Activated CD8-positive, alpha-beta T cell treated with anti-CD3 and anti-CD28 coated beads for 36 hours (primary cell): ENCODE measurements at places on chromosomes 5 and 9. TPM values are rescaled to one million over a fixed set of nuclear protein-coding genes. Genes with fewer than 3 reads are reported as not detected.
A peak's percentile ranks its signal among the peaks of the same experiment; 100 is the strongest.

DNA sequence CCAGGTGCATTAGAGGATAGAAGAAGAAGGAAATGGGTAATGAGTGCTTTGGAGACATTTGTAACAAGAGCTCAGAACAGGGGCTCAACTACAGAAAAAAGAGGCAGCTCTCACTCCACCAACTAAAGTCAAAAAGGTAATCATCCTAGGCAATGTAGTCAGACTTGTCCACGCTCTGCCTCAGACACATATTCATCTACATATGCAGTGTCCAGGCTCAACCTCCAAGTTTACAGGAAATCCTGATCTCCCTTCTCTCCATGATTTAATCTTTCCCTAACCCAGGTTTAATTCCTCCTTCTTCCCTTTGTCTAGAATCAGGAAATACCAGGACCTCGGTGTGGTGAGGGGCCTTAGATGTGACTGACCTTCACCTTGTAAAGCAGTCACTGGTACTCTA is 65.7 kb upstream of the SELENOP start:
- peaks cover 4% of the 10 kb centered on the region for H3K4me1 ChIP-seq
- no peak overlapping the region for H3K4me3 ChIP-seq
- H3K36me3 ChIP-seq, result no peaks in the 10 kb centered on the region
- DNase-seq, result no peak
- H3K27me3 ChIP-seq, result peaks cover 3% of the 10 kb centered on the region

DNA sequence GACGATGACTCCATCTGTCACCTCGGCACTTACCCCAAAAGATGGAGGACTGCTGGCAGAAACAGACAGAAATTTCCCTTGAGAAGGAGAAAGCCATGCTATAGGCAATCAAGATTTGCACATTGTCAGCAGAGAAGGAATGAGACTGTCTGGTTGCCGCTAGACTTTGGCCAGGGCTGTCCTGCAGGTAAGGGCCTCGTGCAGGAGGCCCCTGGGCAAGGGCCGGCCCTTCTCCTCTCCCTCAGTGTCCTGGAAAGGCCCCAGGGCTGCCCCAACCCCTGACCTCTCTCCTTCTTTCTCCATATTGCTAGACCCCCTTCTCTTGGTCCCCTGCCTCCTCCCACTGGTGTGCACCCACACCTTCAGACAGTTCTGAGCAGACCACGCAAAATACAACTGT is 14.6 kb upstream of the KCNIP1 start:
- H3K4me1 ChIP-seq, result no peaks in the 10 kb centered on the region
- H3K27me3 ChIP-seq, result no peaks in the 10 kb centered on the region
- no peak for DNase-seq
- no peak overlapping the region for H3K4me3 ChIP-seq
- no peaks in the 10 kb centered on the region for H3K36me3 ChIP-seq

DNA sequence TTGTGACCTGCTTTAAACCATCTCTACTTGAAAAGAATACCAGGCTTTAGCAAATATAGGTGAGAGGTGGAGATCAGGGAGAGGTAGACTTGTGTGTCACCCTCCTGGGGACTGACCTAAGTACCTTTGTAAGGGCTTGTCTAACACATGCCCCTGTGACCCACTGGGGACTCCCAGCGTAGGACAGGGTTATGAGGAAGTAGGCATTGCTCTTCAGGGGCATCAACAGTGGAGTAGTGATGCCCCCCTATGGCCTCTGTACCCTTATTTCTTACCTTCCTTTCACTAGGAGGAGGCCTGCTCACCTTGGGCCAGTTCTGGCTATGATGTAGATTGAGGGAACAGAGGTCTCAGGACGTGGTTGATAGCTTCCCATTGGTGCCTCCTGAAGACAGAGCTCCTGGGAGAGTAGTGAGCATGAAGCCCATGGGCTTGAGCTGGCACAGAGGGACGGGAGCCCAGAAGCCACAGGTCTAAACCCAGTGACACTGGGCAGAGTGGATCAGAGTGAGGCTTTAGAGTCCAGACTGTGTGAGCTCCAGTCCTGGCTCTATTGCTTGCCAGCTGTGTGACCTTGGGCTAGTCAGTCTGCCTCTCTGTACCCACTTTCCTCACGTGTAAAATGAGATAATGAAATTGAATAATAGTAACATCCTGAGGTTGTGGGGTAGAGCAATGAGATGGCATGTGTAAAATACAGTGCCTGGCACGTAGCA is 191.7 kb downstream of the AOPEP start:
- no peak overlapping the region for H3K4me3 ChIP-seq
- H3K4me1 ChIP-seq, result no peaks in the 10 kb centered on the region
- peak; percentile 28 for DNase-seq
- H3K36me3 ChIP-seq, result no peaks in the 10 kb centered on the region
- no peaks in the 10 kb centered on the region for H3K27me3 ChIP-seq
- no peak overlapping the region for H3K27ac ChIP-seq

GRCh38 chr5:98604301-98604700 is 169.2 kb upstream of the RGMB start:
- no peak overlapping the region for H3K27ac ChIP-seq
- peaks cover 4% of the 10 kb centered on the region for H3K27me3 ChIP-seq

GRCh38 chr5:514101-514485 is 10.2 kb downstream of the SLC9A3 start:
- peaks cover 17% of the 10 kb centered on the region for H3K27me3 ChIP-seq
- H3K4me3 ChIP-seq, result no peak overlapping the region
- H3K4me1 ChIP-seq, result no peaks in the 10 kb centered on the region
- no peaks in the 10 kb centered on the region for H3K36me3 ChIP-seq

GRCh38 chr9:33742519-33742918 is 52.8 kb upstream of the PRSS3 start:
- no peak overlapping the region for H3K27ac ChIP-seq
- no peaks in the 10 kb centered on the region for H3K36me3 ChIP-seq
- H3K4me1 ChIP-seq, result no peaks in the 10 kb centered on the region

- no peaks in the 10 kb centered on the region for H3K27me3 ChIP-seq
- peak overlapping the region; percentile 96 for H3K27ac ChIP-seq
- peak; percentile 96 for DNase-seq
Observed at GRCh38 chr9:127903557-127904475, 4.4 kb upstream of the ST6GALNAC6 start.

DNA sequence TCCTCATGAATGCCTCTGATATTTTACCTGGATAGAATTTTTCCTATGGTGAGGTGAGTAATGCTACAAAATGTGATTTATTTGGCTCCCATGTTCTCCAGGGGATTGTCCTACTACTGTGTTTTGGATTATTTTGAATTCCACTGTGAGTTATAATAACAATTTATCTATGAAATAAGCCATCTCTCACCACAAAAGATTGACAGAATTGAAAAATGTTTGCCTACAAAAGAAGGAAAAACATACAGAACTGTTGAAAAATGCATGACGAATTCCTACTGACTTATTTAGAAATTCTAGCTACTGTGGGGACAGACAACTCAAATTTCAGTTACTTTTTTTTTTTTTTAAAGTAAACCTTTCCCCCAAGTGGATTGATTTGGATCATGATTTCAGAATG is 463.7 kb upstream of the GRIN3A start:
- no peak overlapping the region for H3K4me3 ChIP-seq
- H3K4me1 ChIP-seq, result no peaks in the 10 kb centered on the region
- DNase-seq, result no peak
- no peak overlapping the region for H3K27ac ChIP-seq
- H3K27me3 ChIP-seq, result no peaks in the 10 kb centered on the region

GRCh38 chr9:14752271-14752670 is 29.7 kb upstream of the CER1 start:
- no peak overlapping the region for H3K27ac ChIP-seq
- no peaks in the 10 kb centered on the region for H3K36me3 ChIP-seq
- H3K4me1 ChIP-seq, result peaks cover 5% of the 10 kb centered on the region
- H3K4me3 ChIP-seq, result no peak overlapping the region
- H3K27me3 ChIP-seq, result peaks cover 14% of the 10 kb centered on the region
- no peak for DNase-seq

DNA sequence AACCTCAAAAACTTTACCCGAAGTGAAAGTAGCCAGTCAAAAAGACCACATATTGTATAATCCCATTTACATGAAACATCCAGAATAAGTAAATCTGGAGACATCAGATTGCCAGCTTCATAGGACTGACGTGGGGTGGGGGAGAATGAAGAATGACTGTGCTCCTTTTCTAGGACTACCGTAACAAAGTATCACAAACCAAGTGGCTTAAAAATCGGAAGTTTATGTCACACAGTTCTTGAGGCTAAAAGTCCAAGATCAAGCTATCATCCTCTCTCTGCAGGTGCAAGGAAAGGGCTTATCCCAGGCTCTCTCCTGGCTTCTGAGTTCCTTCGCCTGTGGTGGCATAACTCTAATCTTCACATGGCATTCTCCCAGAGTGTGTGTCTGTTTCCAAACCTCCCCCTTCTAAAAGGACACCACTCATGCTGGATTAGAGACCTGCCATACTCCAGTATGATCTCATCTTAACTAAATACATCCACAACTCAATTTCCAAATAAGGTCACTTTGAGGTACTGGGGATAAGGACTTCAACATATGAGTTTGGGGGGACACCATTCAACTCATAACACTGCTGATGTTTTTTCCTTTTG is 25.5 kb downstream of the ADAM19 start:
- DNase-seq, result no peak
- H3K27me3 ChIP-seq, result no peaks in the 10 kb centered on the region

DNA sequence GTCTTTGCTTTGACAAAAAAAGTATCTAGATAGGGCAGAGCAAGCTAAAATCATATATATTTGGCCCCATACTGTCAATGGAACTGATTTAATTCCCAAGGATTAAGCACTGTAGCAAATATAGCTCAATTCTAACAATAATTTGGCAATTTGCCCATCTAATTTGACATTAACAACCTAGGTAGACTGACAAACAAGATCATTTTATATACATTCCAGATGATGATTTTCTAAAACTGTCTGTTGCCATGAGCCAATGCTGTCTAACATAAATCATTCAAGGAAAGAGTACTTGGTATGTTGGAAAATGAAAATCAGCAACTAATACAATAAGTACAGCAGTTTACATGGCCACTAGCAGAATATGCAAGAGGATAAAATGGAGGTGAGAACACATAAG is 32.1 kb downstream of the MCTP1 start:
- no peak overlapping the region for H3K4me3 ChIP-seq
- no peaks in the 10 kb centered on the region for H3K36me3 ChIP-seq
- H3K27ac ChIP-seq, result no peak overlapping the region
- H3K27me3 ChIP-seq, result peaks cover 7% of the 10 kb centered on the region

- H3K27me3 ChIP-seq, result no peaks in the 10 kb centered on the region
- no peaks in the 10 kb centered on the region for H3K4me1 ChIP-seq
- peaks cover 6% of the 10 kb centered on the region for H3K36me3 ChIP-seq
Observed at GRCh38 chr9:76161106-76161505, 233.1 kb downstream of the RFK start.

DNA sequence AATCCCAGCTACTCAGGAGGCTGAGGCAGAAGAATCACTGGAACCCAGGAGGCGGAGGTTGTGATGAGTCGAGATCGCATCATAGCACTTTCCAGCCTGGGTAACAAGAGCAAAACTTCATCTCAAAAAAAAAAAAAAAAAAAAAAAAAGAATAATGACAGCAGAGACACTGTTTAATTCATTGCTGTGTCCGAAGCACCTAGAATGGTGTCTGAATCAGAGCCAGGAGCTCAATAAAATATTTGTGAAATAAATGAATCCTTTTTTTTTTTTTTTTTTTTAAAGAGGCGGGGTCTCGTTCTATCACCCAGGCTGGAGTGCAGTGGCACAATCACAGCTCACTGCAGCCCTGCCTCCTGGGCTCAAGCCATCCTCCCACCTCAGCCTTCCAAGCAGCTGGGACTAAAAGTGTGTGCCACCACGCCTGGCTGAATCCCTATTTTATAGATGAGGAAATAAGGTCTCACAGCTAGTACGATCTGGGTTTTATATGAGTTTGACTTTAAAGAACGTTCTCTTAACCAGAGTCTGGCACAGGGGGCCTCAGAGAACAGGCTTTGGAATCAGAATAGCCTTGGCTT is 47.8 kb downstream of the THOC3 start:
- H3K4me3 ChIP-seq, result no peak overlapping the region
- H3K4me1 ChIP-seq, result peaks cover 4% of the 10 kb centered on the region
- H3K27me3 ChIP-seq, result no peaks in the 10 kb centered on the region
- DNase-seq, result no peak

GRCh38 chr5:598564-598890 is 13.6 kb upstream of the CEP72 start:
- peaks cover 3% of the 10 kb centered on the region for H3K4me1 ChIP-seq
- no peak overlapping the region for H3K27ac ChIP-seq
- H3K4me3 ChIP-seq, result no peak overlapping the region
- H3K36me3 ChIP-seq, result no peaks in the 10 kb centered on the region
- no peak for DNase-seq

DNA sequence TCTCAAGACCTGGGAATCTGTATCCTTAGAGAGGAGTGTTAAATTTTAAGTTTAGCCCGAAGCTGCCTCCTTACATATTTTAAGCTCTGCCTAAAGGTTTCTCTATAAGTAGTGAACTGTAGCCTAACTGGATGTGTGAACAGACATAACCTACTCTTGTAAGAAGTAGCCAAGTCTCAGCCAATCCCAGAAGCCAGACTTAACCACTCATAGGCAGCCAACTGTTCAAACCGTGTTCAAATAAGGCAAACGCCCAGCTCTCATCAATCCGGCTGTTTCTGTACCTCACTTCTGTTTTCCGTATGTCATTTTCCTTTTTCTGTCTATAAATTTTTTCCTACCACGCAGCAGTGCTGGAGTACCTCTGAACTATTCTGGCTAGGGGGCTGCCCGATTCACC is 58.7 kb upstream of the HRH2 start:
- DNase-seq, result no peak
- H3K4me1 ChIP-seq, result no peaks in the 10 kb centered on the region
- no peak overlapping the region for H3K27ac ChIP-seq
- H3K4me3 ChIP-seq, result no peak overlapping the region
- peaks cover 1% of the 10 kb centered on the region for H3K27me3 ChIP-seq
- no peaks in the 10 kb centered on the region for H3K36me3 ChIP-seq

- no peak for DNase-seq
- H3K27ac ChIP-seq, result no peak overlapping the region
- H3K36me3 ChIP-seq, result no peaks in the 10 kb centered on the region
- no peak overlapping the region for H3K4me3 ChIP-seq
Observed at GRCh38 chr5:52356311-52356918, 431.3 kb upstream of the ITGA1 start.

- H3K4me3 ChIP-seq, result no peak overlapping the region
- H3K27me3 ChIP-seq, result no peaks in the 10 kb centered on the region
- DNase-seq, result no peak
- H3K27ac ChIP-seq, result no peak overlapping the region
- H3K36me3 ChIP-seq, result no peaks in the 10 kb centered on the region
- no peaks in the 10 kb centered on the region for H3K4me1 ChIP-seq
Observed at GRCh38 chr9:8408575-8409190, 609.1 kb upstream of the DMAC1 start.

GRCh38 chr5:40716000-40716399 is 36.3 kb downstream of the PTGER4 start:
- H3K36me3 ChIP-seq, result peaks cover 31% of the 10 kb centered on the region
- H3K4me3 ChIP-seq, result no peak overlapping the region
- peaks cover 14% of the 10 kb centered on the region for H3K4me1 ChIP-seq
- H3K27me3 ChIP-seq, result no peaks in the 10 kb centered on the region
- no peak overlapping the region for H3K27ac ChIP-seq

Gene FRMPD1
- not detected for total RNA-seq

Gene RARS1
- 110 TPM for total RNA-seq

Gene IRX2
- not detected for total RNA-seq

Gene RGMB
- total RNA-seq, result 1.9 TPM

Gene SPATA31E1
- not detected for total RNA-seq

Gene F2RL1
- 2.2 TPM for total RNA-seq

Gene SLC25A48
- total RNA-seq, result not detected

Gene PRRT1B
- not detected for total RNA-seq

Gene AK8
- total RNA-seq, result not detected

Gene STPG3
- total RNA-seq, result not detected
